ENCODE measurements at places on chromosomes 1 and 21.

- no peak for DNase-seq
These were observed 5.1 kb upstream of the VWA1 start for GRCh38 chr1:1430114-1430982.

DNA sequence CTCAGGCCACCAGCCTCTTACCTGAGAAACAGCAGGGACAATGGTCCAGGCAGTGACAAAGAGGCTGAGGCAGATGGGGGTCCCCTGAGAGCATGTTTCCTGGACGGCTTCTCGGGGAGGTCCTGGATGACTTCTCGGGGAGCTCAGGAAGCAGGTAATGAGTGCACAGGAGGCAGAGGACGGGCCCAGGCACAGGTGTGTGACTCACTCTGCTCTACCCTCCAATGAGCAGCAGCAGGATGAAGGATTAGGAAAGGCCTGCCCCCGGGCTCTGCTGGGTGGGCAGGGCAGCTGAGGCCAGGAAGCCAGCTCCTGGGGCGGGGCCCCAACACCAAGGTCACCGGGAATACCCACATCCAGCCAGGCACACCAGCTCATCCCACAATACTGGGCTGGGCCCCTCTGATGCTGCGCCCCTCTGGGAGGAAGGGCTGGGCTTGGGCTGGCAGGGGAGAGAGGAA is 17.2 kb upstream of the PTAFR start:
- DNase-seq: no peak

GRCh38 chr1:214537219-214537618 is 14.2 kb downstream of the PTPN14 start:
- DNase-seq: peak; percentile 18

DNA sequence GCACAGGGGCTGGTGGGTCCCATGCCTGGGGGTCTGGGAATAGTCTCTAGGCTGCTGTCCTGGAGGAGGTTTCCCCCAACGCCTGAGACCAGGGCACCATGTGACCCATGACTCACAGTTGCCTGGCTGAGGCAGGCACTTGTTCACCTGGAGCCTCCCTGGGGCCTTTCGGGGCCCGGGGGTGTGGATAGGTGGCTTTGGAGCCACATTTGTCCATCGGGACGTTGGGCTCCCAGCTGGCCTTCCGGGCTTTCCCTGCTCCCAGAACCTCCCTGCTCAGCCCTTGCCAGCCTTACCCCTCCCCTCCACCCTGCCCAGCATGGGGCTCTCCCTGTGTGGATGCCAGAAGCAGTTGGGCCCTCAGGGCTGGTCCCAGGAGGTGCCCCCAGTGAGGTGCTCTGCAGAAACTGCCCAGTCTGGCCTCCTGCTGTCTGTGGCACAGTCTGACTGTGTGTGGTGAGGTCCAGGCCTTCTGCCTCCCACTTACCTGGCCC is 14.2 kb downstream of the COL6A1 start:
- no peak for DNase-seq

- DNase-seq: no peak
These were observed 2.3 kb downstream of the COX20 start for GRCh38 chr1:244837597-244838258.

- no peak for DNase-seq
These were observed 77.5 kb downstream of the ARHGEF16 start for GRCh38 chr1:3531928-3532327.

Measured in NCI-H1417 (cell line).